ENCODE measurements at places on chromosomes 1 and 21. TPM values are rescaled to one million over a fixed set of nuclear protein-coding genes. Genes with fewer than 3 reads are reported as not detected.

Gene FLG
- 5.9 TPM for total RNA-seq

Gene LRRC3
- total RNA-seq, result 2.4 TPM

- no peak for DNase-seq
These were observed 59.1 kb downstream of the LACTBL1 start for GRCh38 chr1:22913421-22914141.

Gene PGLYRP3
- total RNA-seq, result 2.4 TPM

Gene STX12
- 45.0 TPM for total RNA-seq

Gene DAB1
- total RNA-seq, result 2.5 TPM

- DNase-seq, result no peak
These were observed 15.6 kb downstream of the JUN start for GRCh38 chr1:58768191-58768731.

GRCh38 chr1:208051651-208052050, 140.7 kb upstream of the CD34 start:
- DNase-seq, result no peak

GRCh38 chr1:153292185-153292584, 20.6 kb downstream of the PGLYRP3 start:
- DNase-seq, result peak; percentile 6

DNA sequence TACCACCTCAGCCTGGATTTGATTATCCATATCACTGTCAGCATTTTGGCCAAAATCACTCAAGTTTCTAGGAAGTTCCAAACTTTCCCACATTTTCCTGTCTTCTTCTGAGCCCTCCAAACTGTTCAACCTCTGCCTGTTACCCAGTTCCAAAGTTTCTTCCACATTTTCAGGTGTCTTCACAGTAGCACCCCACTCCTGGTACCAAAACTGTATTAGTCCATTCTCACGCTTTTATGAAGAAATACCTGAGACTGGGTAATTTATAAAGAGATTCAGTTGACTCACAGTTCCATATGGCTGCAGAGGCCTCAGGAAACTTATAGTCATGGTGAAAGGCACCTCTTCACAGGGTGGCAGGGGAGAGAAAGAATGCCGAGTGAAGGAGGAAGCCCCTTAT, 39.4 kb downstream of the STXBP3 start:
- no peak for DNase-seq

GRCh38 chr1:150106341-150106740, 38.8 kb downstream of the VPS45 start:
- DNase-seq, result no peak

- no peak for DNase-seq
These were observed 18.2 kb upstream of the GJB5 start for GRCh38 chr1:34736692-34737091.

Gene PTAFR
- total RNA-seq, result 1.3 TPM

- peak; percentile 41 for DNase-seq
These were observed 113.4 kb downstream of the SPSB1 start for GRCh38 chr1:9406111-9406510.

DNA sequence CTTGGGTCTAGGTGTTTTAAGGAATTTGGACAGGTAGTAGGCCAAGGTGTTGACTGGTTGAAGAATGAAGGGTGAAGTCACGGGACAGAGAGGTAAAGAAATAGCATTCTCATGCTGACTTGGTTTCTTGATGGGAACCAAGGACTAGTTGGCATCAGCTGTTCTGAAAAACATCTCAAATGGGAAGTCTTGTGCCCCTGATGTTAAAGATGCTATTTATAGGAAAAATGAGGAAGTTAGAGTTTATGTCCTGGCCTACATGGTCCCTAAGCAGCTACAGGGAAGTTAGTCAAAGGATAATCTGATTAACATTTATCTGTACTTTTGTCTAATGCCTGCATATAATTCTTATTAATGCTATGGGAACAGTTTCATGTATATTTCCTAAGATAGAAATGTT, 262.4 kb downstream of the HHIPL2 start:
- no peak for DNase-seq

DNA sequence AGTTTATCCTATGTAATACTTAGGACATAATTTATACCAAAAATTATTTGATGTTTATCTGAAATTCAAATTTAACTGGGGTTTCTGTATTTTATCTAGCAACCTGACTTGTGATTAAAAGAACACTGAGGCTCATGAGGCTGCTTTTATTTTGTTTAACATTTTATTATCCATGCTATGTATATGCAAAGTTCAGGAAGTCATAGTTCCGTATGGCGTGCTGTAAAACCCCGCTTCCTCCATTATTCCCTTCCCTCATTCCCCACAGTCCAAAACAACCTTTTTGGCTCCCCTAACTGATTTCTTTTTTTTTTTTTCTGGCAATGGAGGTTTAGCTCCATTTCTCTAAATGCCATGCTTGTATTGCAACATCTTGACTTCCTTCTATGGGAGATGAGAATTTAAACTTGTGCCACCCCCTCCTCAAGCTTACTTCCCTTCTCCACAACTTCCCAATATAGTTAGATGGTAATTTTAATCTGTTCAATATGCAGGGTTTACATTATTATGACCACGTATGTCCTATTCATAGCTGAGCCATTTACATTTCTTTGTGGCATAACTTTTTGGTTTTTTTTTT, 138.0 kb upstream of the DNAH14 start:
- DNase-seq, result no peak

GRCh38 chr1:156860628-156861423, at the start of gene NTRK1:
NTRK1 (plus strand) TSS chr1:156860865; CDS start chr1:156860935, 70 bp downstream.
- DNase-seq, result peak; percentile 83

Gene SPAG17
- 1.1 TPM for total RNA-seq

DNA sequence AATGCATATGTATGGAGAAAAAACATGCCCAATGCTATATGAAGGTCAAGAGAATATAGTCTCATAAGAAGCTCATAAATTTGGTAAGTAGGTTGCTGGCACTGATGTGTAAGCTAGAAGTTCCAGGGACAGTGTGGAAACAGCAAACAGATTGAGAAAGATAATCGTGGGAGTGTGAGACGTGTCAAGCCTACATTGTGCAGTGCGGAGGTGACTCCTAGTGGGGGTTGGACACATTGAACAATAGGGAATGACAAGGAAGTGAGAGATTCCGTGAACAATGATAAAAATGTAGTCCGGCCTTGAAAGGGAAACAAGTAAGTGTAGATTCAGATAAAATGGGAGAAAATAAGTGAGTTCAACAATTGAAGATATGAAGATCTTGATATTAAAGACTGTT, 788.4 kb upstream of the PRMT6 start:
- peak; percentile 38 for DNase-seq

Gene DIRAS3
- 10.3 TPM for total RNA-seq

DNA sequence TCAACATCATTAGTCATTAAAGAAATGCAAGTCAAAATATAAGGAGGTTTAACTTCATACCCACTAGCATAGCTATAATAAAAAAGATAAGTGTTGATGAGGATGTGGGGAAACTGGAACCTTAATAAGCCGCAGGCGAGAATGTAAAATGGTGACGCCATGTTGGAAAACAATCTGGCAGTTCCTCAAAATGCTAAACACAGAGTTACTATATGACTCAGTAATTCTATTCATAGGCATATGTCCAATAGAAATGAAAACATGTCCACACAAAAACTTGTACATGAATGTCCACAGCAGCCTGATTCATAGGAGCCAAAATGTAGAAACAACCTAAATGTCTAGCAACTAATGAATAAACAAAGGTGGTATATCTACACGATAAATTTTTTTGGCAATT, 23.2 kb downstream of the DDX59 start:
- no peak for DNase-seq

Measured in tongue (tissue), 3 donors.